ENCODE measurements at places on chromosomes 5 and 9. TPM values are rescaled to one million over a fixed set of nuclear protein-coding genes. Genes with fewer than 3 reads are reported as not detected.
A peak's percentile ranks its signal among the peaks of the same experiment; 100 is the strongest.

CFAP90 gene
- total RNA-seq: 0.78 TPM

OR2Y1 gene
- not detected for total RNA-seq

FBXO4 gene
- 16.3 TPM for total RNA-seq

EGFLAM gene
- 28.8 TPM for total RNA-seq

DNA sequence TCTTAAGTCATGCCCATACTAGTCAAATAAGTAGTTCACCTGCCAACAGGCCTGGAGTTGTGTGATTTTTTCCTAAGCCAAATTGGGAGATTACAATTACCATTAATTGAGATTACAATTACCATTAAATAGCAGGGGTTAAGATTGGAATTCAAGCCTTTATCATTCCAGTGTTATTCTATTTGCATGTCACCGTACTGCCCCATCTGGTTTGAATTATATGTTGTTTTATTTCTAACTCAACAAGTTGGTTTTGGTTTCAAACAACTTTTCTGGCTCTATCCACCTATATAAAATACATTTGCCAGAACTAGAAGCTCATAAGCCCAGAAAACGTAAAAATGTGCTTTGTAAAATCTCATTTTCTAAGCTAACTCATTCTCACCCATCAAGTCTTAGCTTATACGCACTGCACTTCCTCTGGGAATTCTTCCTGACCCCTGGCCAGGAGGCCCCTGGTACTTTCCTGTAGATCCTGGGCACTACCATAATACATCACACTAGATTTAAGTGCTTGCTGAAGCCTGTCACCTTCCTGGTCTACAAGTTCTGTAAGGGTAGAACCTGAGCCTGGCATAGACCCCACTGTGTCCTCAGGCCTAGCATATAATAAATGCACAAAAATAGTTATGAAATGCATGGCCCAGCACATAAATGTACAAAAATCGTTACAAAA is 242.0 kb upstream of the TRPM3 start:
- no peak overlapping the region for H3K4me3 ChIP-seq
- H3K4me1 ChIP-seq: no peaks in the 10 kb centered on the region
- no peak overlapping the region for H3K27ac ChIP-seq
- no peak for DNase-seq
- no peaks in the 10 kb centered on the region for H3K36me3 ChIP-seq

DNA sequence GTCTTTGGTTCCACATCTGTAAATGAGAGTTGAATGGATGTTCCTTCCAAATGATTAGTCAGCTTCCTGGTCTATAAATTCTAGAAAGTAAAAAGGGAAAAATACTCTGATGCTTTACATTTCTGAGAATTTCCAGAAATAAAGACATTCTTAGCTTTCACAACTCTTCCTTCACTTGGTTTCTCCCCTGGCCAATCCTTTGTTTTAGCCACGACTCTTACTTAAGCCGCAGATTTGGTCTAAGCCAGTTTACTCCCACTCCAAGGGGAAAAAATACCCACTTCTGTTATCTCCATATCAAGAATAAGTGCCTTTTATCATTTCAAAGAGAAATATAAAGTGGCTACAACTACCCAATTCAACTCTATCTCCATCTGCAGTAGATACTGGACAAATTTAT is 29.7 kb downstream of the PWWP2A start:
- H3K27ac ChIP-seq: no peak overlapping the region
- H3K4me3 ChIP-seq: no peak overlapping the region
- no peaks in the 10 kb centered on the region for H3K4me1 ChIP-seq

GRCh38 chr5:43514471-43514815 is 505 bp downstream of the C5orf34 start:
- H3K27me3 ChIP-seq: no peaks in the 10 kb centered on the region
- H3K4me3 ChIP-seq: peak overlapping the region; percentile 53
- peaks cover 3% of the 10 kb centered on the region for H3K4me1 ChIP-seq
- H3K27ac ChIP-seq: no peak overlapping the region
- DNase-seq: no peak
- H3K36me3 ChIP-seq: no peaks in the 10 kb centered on the region

DNA sequence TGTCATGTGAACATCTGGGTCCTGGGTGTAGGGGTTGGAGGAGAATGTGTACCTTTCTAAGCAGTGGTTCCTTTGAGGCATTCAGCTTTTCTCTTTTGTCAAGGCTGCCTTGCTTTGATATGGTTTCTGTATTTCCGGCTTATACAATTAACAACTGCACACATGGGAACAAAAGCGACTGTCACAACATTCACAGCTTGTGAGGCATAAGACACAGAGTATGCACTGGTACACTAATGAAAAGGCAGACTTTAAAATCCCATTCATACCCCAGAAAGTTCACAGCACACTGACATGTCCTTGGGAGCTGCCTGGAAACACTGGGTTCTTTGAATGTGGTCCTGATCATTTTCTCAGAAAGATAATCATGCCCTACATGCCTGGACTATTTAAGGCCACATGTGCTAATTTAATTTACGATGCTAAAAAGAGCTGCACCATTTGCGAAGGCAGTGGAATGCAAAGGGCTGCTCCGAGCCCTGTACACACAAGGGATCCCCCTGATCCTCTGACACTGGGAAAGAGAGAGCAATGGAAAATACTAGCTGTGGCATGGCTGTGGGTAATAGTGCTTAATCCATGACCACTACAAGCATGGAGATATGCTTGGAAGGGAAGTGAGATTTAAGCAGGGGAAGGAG is 131.8 kb downstream of the EFNA5 start:
- H3K4me1 ChIP-seq: peaks cover 7% of the 10 kb centered on the region
- no peak overlapping the region for H3K27ac ChIP-seq
- H3K27me3 ChIP-seq: no peaks in the 10 kb centered on the region
- DNase-seq: no peak
- H3K4me3 ChIP-seq: no peak overlapping the region
- H3K36me3 ChIP-seq: no peaks in the 10 kb centered on the region
